ENCODE measurements at places on chromosomes 13 and 19. TPM values are rescaled to one million over a fixed set of nuclear protein-coding genes. Genes with fewer than 3 reads are reported as not detected.

- H3K36me3 ChIP-seq: no peaks in the 10 kb centered on the region
- no peaks in the 10 kb centered on the region for H3K4me1 ChIP-seq
- H3K27ac ChIP-seq: no peak overlapping the region
- no peak overlapping the region for H3K4me3 ChIP-seq
- DNase-seq: no peak
These were observed 1.0 kb upstream of the TYROBP start for GRCh38 chr19:35908973-35909683.

DNA sequence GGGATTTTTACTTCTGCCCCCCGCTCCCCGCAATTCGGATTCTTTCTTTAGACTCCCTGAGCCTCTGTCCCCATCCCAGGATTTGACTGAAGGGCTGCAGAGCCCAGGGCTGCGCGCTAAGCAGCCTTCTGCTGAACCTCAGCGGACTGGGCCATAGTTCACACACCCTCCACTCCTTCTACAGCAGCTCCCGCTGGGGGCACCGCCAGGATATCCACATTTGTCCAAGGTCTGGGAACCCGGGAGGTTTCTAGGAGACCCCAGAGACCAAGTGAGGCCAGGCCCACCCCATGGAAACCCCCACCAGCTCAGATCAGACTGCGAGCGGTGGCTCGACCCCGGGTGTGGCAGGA, 463.3 kb downstream of the ITGBL1 start:
- no peak overlapping the region for H3K4me3 ChIP-seq
- H3K36me3 ChIP-seq: no peaks in the 10 kb centered on the region
- H3K27ac ChIP-seq: no peak overlapping the region

Gene CYP4F3
- not detected for total RNA-seq

Gene GPR12
- not detected for total RNA-seq

GRCh38 chr13:75316427-75316826, 165.5 kb downstream of the TBC1D4 start:
- H3K27ac ChIP-seq: no peak overlapping the region
- no peak overlapping the region for H3K4me3 ChIP-seq
- no peak for DNase-seq

- H3K27me3 ChIP-seq: no peaks in the 10 kb centered on the region
- H3K36me3 ChIP-seq: no peaks in the 10 kb centered on the region
- no peak for DNase-seq
- no peak overlapping the region for H3K4me3 ChIP-seq
- H3K27ac ChIP-seq: no peak overlapping the region
These were observed 80.2 kb downstream of the SHISA2 start for GRCh38 chr13:25971459-25972145.
